NCI-H1105 (cell line): ENCODE measurements at places on chromosomes 4 and X.
A peak's percentile ranks its signal among the peaks of the same experiment; 100 is the strongest.

DNA sequence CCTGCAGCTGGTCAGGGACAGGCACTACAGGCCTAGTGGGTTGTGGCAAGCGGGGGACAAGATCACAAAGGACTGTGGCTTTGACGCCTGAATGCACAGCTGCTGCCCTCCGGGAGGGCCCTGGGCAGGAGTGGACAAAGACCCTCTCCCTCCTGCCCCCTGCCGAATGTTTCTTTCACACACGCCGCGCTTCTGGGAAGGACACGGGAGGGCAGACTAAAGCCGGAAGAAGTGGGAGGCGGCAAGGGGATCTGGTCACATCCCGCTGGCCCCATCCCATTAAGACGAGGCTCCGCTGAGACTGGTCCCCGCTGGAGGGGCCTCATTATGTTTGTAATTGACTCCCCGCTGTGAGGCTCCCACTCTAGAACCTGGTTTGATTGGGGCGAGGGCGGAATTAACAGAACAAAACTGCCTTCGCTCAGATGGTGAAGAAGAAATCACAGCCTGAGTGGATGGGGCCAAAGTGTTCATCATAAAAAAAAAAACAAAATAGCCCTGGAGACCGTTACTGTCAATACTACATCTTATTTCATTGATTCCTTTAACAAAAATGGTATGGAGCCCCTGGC lies 37.8 kb upstream of the PSAPL1 start:
- no peak for DNase-seq

GRCh38 chr4:77617203-77617602 lies 11.6 kb downstream of the CXCL13 start:
- DNase-seq: no peak

GRCh38 chrX:13376857-13377549 lies 57.1 kb upstream of the ATXN3L start:
- peak; percentile 84 for DNase-seq

DNA sequence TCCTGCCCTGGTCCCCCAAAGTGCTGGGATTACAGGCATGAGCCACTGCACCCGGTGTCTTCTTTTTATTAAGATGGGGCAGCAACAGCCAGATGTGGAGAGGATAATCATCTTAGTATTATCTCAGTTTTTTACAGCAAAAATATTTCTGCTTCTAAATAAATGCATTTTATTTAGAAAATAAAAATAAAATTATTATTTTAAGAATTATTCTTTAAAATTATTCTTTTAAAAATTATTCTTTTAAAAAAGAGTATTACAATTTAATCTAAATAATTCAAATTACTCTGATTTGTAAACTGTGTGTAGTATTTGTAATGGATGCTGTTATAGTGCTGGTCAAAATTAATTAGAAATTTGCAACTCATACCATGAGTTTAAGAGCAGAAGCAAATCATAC lies 67.6 kb downstream of the ARFIP1 start:
- no peak for DNase-seq

DNA sequence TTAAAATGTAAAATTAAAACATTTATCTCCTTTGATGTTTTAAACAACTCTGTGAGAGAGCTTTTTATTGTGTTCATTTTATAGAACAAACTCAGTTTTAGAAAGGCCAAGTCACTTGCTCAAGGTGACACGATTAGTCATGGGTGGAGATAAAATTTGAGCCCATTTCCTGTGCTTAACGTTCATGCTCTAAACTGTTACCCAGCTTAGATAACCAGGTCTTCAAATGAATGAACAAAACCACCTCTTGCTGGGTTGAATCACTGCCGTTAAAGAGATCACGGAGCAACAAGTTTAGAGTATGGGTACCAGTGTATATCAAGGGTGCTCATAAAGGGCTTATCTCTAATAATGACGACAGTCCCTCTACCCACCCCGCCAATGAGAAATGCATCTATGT lies 10.2 kb upstream of the CASK start:
- DNase-seq: no peak
